ENCODE measurements at places on chromosomes 3 and 15.

DNA sequence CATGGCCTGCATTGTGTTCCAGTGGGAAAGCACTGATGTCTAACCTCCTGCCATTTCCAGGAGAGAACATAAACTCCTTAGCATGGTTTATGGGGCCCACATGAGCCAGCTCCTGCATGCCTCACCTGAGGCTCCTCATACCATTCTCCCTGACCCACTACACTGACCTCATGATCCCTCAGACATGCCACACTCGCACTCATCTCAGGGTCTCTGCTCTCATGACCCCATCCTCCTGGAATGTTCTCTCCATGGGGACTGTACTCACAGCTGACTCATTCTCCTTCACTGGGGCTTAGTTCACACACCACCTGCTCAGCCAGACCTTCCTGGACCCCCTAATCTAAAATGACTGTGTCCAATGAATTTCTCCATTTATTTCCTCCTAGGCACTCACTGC lies 4.0 kb upstream of the LMCD1 start:
- DNase-seq: no peak

DNA sequence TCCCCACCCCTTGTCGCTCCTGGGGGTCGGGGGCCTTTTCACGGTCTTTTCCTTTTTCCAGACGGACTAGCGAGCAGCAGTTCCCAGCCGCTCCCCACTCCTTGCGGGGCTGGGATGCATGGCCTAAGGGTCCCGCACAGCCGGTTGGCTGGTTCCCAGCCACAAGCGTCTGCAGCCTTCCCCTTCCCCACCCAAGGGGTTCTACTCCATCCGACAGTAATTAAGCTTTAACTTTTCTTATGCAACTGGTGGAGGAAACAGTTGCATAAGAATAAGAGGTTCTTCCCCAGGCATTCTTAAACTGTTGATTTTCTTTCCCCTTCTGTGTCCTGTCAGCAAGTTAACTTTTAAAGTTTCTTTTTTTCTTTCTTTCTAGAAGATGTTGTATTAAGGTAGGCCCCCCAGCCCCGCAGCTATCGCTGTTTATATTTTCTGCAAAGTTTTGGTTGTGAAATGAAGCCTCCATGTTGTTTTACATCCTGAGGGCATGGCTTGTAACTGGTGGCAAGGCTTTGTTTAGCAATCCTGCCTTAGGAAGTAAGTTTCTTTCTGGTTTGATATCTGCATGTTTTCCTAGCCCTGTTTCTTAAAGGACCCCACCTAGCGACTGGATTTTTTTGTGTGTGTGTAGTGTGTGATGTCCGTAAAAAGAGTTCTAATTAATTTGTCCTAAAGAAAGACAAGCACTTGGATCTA lies 207.5 kb downstream of the ZNF385D start:
- no peak for DNase-seq

GRCh38 chr3:45929042-45929679 lies 14.1 kb upstream of the CXCR6 start:
- DNase-seq: peak; percentile 17

GRCh38 chr15:38684440-38685010 lies 119.9 kb upstream of the RASGRP1 start:
- DNase-seq: no peak

GRCh38 chr3:160660902-160661301 lies 16.1 kb upstream of the ARL14 start:
- DNase-seq: no peak

DNA sequence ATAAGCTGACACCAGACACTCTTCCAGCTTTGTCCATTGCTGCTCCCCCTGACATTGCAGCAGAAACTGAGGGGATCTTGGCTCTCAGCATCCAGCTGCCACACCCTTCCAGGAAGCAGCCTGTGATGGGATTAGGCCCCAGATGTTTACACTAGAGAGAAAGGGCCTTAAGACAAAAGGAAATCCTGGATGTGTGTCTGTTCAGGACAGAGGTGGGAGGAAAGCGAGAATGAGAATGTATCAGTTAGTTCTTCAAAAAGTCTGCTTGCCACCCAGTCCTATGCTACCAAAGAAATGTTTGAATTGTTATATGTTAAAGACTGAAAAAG lies 58.8 kb downstream of the HES1 start:
- DNase-seq: no peak

DNA sequence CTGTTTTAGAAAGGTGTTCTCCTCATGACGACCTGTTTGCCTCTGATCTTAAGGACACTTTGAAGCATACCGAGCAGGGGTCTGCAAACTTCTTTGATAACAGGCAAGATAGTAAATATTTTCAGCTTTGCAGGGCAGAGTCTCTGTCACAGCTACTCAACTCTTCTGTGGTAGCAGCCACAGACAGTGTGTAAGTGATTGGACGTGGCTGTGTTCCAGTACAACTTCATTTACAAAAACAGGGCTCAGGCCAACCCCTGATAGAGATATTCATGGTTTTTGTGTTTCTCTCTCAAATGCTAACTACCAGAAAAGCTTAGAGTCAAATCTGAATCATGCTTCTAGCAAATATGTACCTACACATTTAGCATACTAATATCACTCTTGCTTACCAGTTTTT lies 51.5 kb downstream of the TGFBR2 start:
- DNase-seq: no peak

Measured in SW480 (cell line).